ENCODE measurements at places on chromosomes 4 and X. TPM values are rescaled to one million over a fixed set of nuclear protein-coding genes. Genes with fewer than 3 reads are reported as not detected.

DNA sequence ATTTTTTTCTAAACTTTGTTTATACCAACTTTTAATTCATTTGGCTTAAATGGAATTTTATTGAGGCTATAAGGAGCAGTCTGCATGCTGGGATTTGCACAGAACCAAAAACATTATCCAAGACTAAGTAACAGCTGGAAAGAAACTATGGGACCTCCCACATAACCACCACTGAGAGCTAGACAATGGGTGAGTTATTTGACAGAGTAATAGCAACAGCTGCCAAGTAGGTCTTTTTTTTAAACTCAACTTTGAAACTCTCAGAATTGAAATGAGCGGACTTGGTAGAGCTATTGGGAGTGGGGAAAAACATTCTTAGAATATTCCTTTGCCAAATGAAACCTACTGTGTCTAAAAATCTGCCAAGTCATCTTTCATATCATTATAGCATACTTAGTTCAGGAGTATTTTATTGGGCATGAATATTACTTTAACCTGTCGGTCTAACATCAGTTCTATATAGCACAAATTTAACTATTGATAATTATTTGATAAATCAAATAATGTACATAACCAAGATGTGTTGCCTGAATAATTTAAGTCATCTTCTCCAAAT is 1428.0 kb downstream of the PCDH7 start:
- DNase-seq, result no peak

GRCh38 chr4:188434643-188435042 is 295.4 kb downstream of the TRIML1 start:
- DNase-seq, result no peak

The ODAPH gene
- total RNA-seq, result not detected

- DNase-seq, result no peak
These were observed 89.8 kb downstream of the EMCN start for GRCh38 chr4:100428051-100428450.

- DNase-seq, result no peak
These were observed 19.8 kb downstream of the GBA3 start for GRCh38 chr4:22712529-22712928.

The NAP1L2 gene
- 5.1 TPM for total RNA-seq

DNA sequence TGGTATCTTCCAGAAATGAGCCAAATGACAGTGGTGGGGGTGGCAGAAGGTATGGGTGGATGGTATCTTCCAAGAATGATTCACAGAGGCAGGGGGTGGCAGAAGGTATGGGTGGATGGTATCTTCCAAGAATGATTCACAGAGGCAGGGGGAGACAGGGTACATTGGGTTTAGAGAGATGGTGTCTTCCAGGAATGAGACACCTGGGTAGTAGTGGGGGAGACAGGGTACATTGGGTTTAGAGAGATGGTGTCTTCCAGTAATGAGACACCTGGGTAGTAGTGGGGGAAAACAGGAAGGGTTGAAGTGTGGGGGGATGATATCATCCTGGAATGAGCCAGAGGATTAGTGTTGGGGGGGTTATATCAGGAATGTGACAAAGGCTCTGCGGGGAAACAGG is 62.0 kb downstream of the MAOA start:
- DNase-seq, result no peak

DNA sequence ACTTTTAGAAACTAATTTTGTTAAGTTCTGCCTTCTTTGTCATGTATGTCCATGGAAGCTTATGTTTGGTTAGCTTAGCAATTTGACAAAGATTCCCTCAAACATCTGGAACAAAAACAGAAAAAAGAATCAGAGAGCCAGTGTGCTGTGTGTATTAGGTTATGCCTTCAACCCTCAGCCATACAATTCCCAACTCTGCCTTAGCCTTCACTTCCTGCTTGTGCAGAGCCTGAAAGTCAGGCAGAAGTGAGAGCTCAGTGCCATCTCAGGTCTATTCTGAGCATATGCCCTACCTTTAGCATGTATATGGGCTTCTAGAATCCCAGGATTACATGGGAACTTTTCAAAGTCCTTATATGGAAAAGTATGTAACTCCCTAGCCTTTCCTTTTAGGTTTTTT is 58.2 kb upstream of the STOX2 start:
- DNase-seq, result no peak

- no peak for DNase-seq
These were observed 169.9 kb upstream of the AGA start for GRCh38 chr4:177611974-177612664.

GRCh38 chr4:161404346-161405110 is 759.3 kb downstream of the FSTL5 start:
- DNase-seq, result no peak

DNA sequence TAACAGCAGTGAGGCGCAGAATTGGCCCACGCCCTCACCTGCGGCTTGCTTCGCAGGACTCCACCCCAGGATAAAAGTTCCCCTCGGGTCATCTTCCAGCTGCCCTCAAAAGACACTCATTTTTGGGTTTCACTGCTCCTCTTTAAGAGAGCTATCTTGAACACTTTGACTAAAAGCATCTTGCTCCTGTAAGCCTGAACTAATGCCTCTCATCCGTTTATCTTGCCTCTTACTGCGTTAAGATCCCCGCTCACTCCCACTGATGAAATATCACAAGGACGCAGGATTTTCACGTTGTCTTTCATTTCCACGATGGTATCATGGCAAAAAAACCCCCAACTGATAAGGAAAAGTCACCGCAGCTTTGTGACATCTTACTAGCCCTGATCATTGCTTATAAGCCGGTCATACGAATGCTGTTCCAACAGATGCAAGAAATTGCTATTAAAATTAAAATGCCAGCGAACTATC is 591 bp upstream of the ACSL4 start:
- no peak for DNase-seq

The NPFFR2 gene
- not detected for total RNA-seq

The DKK2 gene
- 0.18 TPM for total RNA-seq

DNA sequence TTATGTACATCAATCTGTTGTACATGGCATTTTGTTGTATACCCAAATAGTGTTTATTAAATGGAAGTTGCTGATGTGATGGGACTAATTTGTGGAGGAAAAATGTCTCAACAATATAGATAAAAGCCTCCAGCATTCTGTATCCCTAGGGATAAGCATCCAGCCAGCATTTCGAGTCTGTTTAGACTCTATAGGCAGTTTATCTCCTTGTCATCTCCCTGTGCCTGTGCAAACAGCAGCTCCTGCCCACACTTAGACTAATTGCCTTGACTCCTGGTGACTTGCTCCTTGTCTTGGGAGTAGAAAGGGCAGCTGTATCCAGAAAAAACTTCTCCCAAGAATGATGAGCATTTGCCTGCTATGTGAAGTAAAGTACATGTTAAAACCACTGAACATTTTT is 83.8 kb downstream of the DOCK11 start:
- no peak for DNase-seq

The CYBB gene
- total RNA-seq, result 62.0 TPM

DNA sequence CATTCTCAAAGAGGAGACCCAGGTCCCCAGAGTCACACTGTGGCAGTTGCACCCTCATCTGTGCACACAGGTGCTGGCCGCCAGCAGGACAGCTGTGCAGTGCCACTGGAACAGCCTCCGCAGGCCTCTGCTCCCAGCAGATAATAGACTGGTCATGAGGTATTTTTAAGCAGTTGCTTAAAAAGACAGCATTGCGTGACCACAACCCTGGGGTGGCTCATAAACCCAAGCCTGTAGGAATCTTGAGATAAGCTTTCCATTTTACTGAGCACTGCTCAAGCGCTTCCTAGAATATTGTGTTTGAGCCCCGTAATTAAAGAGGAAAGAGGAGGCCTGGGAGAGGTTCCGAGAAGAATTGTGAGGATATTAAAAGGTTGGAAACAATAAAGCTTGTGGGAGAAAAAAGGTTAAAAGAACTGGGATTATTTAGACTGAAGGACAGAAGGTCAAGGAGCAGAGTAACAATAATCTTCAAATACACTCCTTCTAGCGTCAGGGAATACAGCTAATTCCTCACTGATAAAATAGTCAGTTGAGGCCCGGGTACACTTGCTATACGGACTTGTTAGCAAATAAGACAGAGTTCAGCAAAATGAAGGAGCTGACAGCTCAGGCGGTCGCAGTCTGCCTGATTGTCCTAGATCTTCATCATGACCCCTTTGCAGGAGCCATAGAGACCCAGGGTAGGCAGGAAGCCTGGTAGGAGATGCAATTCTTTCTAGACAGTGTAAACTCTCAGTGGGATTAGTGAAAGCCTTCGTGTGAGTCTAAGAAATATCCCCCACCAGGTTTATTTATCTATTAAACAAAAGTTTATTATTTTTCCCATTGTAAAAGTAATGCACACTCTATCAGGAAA is 86.2 kb upstream of the KIT start:
- DNase-seq, result no peak

GRCh38 chr4:4387531-4388310 is 819 bp downstream of the NSG1 start:
- DNase-seq, result peak; percentile 62

DNA sequence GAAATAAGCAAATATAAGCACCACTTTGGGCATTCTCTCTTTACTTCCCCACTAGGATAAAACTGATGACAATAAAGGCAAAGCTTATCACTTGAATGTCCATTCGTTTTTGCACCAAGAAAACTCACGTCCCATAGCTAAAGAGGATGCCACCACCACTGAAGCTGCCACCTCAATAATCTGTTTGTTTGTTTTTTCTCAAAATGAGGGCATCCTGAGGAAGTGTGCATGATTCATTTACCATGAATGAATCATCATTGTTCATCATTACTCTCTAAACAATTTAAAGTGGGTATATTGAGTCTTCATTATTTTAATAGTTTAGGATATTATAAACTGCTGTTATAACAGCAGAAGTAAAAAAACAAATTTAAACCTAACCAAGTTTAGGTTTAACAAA is 168.2 kb downstream of the DCTD start:
- DNase-seq, result no peak

The EDA gene
- 25.0 TPM for total RNA-seq

The SPINK2 gene
- total RNA-seq, result not detected

The EREG gene
- 1.4 TPM for total RNA-seq

DNA sequence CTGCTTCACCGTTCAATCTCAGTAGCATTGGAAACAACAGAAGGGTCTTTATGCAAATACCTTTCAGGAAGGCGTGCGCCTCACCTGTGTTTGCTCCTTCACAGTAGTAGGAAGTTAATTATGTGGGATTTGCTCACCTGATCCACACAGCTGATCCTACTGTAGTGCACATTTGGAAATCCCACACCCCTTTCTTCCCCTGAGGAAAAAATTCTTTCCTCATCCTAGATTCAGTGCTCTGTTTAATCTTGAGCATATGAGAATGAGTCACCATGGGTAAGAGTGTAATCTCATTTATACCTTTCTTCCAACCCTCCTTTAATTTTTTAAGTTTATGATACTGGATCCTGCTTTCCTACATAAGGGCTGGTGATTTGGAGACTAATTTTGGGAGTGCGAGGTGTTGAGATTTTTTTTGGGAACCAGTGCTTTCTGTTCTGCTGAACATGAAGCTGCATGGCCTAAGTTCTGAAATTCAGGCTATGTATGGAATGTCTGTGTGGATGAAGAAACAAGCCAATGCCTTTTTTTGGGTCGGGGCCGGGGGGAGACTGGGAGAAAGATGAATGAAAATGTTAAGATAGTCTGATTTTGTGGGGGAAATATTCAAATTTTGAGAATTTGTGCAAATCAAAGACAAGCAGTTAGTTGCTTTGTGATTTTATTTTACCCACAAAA is 19.0 kb downstream of the GAB1 start:
- DNase-seq, result no peak

Measured in adrenal gland (tissue), 19 donors.